ENCODE measurements at places on chromosomes 1 and 21. TPM values are rescaled to one million over a fixed set of nuclear protein-coding genes. Genes with fewer than 3 reads are reported as not detected.

Gene NDC1
- polyA plus RNA-seq, result 14.6 TPM

Gene TRNP1
- 11.6 TPM for polyA plus RNA-seq

Gene OR14K1
- not detected for polyA plus RNA-seq

Gene LHX8
- 0.30 TPM for polyA plus RNA-seq

Gene DIO1
- polyA plus RNA-seq, result not detected

Gene DCDC2B
- polyA plus RNA-seq, result not detected

Gene ANXA9
- polyA plus RNA-seq, result 0.07 TPM

Gene ASCL5
- not detected for polyA plus RNA-seq

Gene ANKRD65
- 0.07 TPM for polyA plus RNA-seq

Gene PNRC2
- polyA plus RNA-seq, result 55.2 TPM

Gene COL9A2
- polyA plus RNA-seq, result 0.63 TPM

Gene PRR9
- polyA plus RNA-seq, result not detected

Gene CAPN8
- not detected for polyA plus RNA-seq

Gene MAP1LC3C
- polyA plus RNA-seq, result 0.20 TPM

Gene F5
- polyA plus RNA-seq, result under 0.01 TPM

Gene TRIM17
- 1.6 TPM for polyA plus RNA-seq

Gene TLR5
- not detected for polyA plus RNA-seq

Gene LCE2C
- polyA plus RNA-seq, result not detected

Gene NBPF8
- polyA plus RNA-seq, result 13.3 TPM

Gene SPSB1
- polyA plus RNA-seq, result 8.4 TPM

Gene PGLYRP4
- not detected for polyA plus RNA-seq

Gene EPHA2
- 82.2 TPM for polyA plus RNA-seq

Gene TMEM81
- 1.8 TPM for polyA plus RNA-seq

Gene SLC35D1
- 4.8 TPM for polyA plus RNA-seq

Gene LRRC38
- not detected for polyA plus RNA-seq

Gene PLA2G2D
- polyA plus RNA-seq, result not detected

Gene PDZK1IP1
- polyA plus RNA-seq, result not detected

Gene CFAP107
- polyA plus RNA-seq, result not detected

Gene C1orf174
- polyA plus RNA-seq, result 21.4 TPM

Gene KCNC4
- 0.37 TPM for polyA plus RNA-seq

Gene CFHR4
- not detected for polyA plus RNA-seq

Gene NFASC
- 6.0 TPM for polyA plus RNA-seq

Gene SHE
- not detected for polyA plus RNA-seq

Measured in SK-N-SH (cell line).